Activated CD4-positive, alpha-beta T cell treated with anti-CD3 and anti-CD28 coated beads, Interleukin-2, amount 10 ng/mL, durations not matched to agents 24 days and 14 days (primary cell): ENCODE measurements at places on chromosomes 7 and 10.

- no peak for DNase-seq
Measured at GRCh38 chr7:32937344-32938174, 19.7 kb upstream of the FKBP9 start.

DNA sequence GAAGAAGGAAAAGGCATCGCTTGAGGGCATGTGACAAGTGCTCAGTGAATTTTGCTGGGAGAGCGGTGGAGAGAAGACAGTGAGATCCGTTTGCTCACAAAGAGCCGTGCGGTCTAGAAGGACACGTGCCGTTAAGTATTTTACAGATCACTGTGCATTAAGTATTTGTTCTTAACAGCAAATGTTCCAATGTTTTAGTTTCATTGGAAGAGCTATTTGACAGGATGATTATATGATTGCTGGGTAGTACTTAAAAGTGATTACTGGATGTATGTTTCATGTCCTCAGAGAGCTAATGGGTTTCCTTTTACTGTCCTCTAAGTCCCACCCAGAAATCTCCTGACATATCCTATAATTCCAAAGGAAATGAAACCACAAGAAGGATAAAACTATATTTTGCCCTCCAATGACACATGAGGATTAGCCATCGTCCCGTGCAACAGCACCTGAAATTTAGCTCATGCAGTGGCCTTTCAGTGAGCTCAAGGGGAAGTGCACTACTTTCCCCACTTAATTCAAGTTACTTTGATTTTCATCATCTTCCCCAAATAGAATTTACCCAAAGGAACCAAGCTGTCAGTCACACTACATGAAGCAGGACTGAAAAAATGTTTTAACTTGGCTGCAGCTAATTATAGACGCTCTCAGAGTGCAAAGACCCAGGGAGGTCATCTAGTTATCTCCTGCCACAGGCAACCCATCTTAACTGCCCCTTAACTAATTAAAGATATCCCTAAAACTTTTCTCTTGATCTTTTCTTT is 80.3 kb downstream of the KLF6 start:
- DNase-seq, result no peak

DNA sequence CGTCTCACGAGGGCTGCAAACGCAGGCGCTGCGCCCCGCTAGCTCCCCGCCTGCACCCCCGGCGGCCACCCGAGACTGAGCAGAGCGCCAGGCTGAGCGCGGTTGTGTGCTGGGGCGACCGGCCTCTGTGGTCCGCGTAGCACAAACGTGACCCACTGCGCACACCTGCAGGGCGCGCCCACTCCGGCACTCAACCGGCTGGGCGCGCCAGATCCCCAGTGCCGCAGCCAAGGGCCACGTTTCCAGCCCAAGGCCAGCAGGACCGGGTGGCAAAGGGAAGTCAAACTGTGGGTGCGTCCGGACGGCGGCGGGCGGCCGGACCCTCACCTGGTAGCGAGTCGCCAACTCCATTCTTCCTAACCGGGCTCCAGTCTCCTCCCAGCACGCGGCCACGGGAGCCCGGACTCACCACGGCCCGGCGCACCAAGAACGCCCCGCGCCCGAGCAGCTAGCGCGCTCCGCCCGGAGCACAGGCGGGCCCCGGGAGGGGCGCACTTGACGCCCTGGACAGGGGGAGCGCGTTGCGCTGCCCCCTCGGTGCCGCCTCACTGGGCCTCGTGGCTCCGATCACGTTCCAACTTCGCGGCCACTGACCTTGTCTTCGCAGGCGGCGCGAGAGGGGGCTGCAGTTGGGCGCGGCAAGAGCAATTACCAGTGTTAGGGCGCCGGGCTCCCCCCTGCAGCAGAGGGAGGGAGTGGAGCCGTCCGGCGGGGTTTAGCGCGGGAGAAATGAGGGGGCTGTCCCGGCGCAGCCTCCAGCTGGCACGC is at the start of gene CDCA7L:
Gene CDCA7L, minus strand, starts transcription at position 446 of the 768 bp plus-strand sequence. Its CDS starts 95 bp downstream, at position 351.
- DNase-seq, result peak; percentile 90

GRCh38 chr10:13779748-13780147 is 193.0 kb downstream of the PRPF18 start:
- no peak for DNase-seq

DNA sequence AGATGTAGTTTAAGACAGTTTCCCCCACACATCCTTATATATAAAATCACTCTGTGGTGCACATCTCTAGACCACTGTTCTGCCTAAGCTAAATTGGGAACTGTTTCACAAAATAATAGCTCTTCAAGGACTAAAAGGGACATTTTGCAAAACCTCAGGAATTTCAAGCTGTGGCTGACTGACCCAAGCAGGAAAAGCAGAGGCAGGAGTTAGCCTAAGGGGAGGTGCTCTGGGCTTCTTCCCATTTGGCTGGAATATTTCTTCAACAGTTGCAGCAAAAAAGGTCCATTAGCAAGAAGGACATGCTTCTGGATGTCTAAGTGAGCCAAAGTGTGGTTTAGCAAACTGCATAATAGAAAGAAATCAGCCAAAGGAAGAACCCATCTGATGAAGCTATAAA is 551.2 kb upstream of the ANKRD30A start:
- no peak for DNase-seq

- DNase-seq, result no peak
Measured at GRCh38 chr10:124912101-124912886, 29.6 kb upstream of the ZRANB1 start.

GRCh38 chr7:70812511-70812910 is 319.4 kb upstream of the GALNT17 start:
- no peak for DNase-seq

DNA sequence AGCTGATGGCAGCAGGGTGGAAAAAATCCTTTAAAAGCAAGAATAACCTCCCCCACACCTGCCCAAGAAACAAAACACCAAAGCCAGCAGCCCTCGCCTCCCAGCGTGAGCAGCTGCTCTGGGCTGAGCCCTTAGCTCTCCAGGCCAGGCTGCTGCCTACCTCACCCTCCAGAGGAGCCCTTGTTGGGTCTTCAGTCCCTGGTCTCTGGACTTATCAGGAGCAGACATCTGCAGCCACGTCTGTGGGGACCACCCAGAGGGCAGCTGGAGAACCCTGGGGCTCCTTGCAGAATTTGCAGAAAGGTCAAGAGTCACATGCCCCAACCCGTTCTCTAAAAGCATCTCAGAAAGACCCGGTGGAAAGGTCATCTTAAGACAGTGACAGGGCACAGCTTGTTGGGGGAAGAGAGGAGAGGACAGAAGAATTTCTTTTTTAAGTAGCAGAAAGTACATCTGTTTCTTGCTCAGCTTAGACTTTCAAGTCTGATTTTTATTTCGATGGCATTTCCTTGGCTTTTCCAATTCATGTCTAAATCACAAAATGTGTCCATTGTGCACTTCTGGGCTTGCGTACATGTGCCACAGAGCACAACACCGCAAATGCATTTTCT is 425.7 kb upstream of the NFE2L3 start:
- DNase-seq, result no peak

DNA sequence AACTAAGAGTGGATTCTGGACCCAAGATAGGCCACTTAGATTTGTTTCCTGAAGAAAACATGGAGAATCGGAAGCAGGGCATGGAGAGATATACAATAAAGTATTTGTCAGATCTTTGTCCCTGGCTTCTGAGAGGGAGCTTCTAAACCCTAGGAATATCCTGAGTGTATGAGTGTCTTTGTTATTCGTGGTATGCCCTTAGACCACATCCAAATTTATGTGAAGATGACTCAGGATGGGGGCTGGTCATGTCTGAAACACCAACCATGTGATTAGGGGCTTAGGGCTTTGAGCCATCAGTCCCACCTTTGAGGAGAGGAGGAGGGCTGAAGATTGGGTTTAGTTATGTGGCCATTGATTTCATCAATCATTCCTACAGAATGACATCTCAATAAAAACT is 69.7 kb upstream of the PLPP4 start:
- no peak for DNase-seq

GRCh38 chr7:17493446-17493845 is 195.0 kb downstream of the AHR start:
- no peak for DNase-seq

DNA sequence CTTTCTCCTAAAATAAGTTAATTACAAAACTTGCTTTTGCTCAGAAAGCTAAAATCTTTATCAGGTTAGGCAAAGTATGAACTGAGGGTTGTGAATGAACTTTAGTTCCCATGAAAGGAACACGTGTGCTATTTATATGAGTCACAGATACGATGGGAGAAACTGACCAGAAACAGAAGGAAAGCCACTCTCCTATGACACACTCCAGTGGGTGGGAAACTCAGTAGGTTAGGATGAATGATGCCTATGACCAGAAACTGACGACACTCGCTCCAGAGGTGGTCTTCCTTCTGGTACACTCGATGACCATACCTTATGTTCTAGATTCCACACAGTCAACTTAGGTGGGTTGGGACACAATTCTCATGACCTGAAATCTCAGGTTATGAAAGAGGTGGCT is 215.7 kb upstream of the INHBA start:
- no peak for DNase-seq

- no peak for DNase-seq
Measured at GRCh38 chr10:109947111-109947920, 24.0 kb upstream of the XPNPEP1 start.

DNA sequence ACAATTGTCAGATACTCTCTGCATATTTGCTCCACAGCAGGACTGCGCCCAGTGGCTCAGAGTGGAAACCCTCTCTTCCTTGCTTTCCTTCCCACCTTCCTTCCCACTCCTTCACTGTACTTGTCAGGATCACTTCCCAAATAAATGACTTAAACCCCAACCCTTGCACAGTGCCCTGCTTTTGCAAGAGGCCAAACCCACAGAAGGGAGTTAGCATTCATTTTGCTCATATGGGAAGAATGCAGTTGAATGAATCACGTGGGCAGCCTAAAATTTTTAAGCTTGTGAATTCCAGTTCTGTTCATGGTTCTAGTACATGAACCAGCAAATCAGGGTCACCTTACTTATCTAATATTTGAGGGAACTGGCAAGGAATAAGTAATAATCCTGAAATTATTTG is 47.7 kb upstream of the SFMBT2 start:
- no peak for DNase-seq

DNA sequence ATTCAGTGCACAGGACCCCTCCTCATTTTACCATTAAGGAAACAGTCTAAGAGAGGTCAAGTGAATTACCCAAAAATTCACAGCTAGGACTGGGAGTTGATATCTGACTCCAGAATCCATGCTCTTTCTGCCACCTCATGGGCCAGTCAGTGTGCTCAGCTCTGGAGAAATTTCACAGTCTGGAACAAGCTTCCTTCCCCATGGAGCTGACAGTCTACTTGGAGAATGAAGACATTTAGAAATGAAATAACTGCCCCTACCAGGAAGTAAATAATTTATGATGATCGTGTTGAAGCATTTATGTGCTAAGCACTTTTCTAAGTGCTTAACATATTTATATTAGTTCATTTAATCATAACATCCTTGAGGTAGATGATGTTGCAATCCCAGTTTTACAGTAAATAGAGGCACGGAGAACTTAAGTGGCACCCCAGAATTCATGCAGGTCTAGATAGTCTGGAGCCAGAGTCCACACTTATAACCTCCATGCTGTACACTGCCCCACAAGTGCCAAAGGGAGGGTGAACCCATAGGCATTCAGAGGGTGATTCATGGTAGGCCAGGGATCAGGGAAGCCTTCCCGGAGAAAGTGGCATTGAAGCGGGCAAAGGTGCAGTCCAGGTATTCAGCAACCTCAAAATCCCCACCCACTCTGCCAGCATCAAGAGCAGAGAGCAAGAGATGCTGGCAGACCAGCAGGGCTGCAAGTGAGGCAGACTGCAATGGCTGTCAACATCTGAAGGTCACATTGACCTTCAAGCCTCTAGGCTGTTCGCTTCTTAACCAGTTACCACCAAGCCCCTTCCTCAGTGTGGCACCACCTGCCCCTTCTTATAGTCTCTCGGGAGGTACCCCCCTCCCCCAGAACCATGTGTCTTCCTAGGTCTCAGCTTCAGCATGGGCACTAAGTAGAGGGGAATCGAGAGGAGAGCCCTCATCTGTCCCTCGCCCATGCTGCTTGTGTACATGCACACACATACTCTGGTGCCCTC is 38.4 kb upstream of the LRRC4 start:
- DNase-seq, result no peak

- DNase-seq, result no peak
Measured at GRCh38 chr7:33926535-33926934, 21.2 kb downstream of the BMPER start.

- DNase-seq, result no peak
Measured at GRCh38 chr10:124886195-124886594, 55.7 kb upstream of the ZRANB1 start.

DNA sequence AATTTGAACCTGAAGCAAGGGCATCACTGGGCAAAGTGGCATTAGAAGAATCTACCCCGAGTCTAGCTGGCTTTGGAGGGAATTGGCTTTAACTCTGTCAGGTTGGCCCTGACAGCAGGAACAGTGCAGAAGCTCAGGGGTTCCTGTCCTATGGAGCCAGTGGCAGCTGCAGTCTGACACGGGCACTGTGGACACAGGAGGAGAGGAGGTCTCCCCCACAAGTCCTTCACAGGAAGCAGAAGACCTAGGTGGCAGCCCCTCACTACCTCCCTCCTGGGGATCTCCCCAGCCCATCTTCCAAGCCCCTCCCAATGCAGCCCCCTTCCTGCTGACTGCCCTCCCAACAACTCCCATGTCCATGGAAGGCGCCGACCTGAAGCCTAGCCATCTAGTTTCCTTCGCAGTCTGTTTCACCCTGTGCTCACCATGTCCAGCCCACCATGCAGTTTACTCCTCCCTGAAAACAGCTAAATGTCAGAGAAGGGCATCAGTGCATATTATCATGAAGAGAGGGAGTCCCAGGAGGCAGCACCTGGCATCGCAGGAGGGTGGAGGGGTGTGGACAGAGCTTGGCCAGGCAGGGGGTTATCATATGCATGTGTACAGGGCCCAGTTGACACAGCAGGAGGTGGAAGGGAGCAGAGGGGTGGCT is 17.9 kb upstream of the GDF10 start:
- DNase-seq, result no peak

- DNase-seq, result no peak
Measured at GRCh38 chr7:120053390-120053961, 219.5 kb upstream of the KCND2 start.

GRCh38 chr7:117021366-117021765 is 68.1 kb downstream of the ST7 start:
- DNase-seq, result no peak

DNA sequence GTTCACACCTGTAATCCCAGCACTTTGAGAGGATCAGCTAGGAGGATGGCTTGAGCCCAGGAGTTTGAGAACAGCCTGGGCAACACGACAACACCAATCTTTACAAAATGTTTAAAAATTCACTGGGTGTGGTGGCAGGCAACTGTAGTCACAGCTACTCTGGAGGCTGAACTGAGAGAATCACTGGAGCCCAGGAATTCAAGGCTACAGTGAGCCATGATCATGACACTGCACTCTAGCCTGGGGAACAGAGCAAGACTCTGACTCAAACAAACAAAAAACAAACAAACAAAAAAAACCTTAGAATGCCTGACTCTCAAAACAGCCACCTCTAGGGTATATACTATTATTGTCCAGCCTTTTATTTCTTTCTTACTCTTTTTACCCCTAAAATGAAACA is 56.5 kb upstream of the PAPSS2 start:
- no peak for DNase-seq

GRCh38 chr10:127338399-127339110 is 142.2 kb upstream of the INSYN2A start:
- DNase-seq, result no peak

GRCh38 chr7:63114371-63114985 is 884.2 kb upstream of the ZNF722 start:
- no peak for DNase-seq

- no peak for DNase-seq
Measured at GRCh38 chr7:104530251-104530650, 201.8 kb downstream of the LHFPL3 start.
